ENCODE measurements at places on chromosomes 16 and 17.

DNA sequence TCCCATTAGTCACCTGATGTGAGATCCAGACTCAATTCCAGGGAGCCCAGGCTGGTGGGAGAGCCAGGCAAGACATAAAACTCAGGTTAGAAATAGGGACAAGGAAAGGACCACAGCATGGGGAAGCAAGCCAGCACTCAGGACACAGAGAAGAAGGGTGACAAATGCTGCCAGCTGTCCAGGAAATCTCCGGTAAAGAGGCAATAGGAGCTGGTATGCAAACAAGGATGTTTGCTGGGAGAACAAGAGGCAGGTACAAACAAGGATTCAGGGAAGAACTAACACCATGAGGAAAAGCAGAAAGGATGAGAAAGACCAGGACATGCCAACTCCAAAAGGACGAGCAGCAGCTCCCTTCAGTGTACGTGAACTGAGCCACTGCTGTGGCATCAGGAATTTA, 10.2 kb upstream of the TXNDC11 start:
- no peak for DNase-seq

GRCh38 chr17:34771891-34772290, 189.4 kb downstream of the CCT6B start:
- no peak for DNase-seq

DNA sequence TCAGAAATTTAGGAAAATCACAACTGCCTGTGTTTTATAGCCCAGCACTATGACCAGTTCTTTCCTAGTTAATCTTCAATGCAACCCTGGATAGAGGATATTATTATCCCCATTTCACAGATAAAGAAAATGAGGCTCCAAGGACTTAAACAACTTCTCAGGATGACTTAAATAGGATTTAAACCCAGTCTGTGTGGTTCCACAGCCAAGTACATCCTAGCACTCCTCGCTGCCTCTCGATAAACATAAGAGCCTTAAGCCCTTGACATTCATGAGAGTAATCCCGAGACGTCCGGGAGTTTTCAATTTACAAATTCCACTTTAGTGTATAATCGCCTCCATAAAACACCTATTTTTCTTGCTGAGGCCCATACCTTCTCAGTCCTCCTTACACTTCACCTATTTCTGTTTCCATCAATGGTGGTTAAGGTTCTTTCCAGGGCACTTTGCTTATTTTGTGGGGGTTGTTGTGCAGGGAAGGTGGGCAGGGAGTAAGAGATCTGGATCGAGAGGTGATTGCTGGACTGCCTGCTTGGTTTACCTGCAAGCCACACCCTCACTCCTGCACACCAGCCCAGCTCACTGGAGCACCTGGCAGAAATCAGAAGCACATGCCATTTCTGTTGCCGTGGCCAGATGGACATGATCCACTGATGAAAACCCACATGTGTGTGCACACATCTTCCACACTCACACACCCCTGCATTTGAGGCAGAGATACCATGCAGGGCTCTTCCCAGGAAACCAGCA, 50.5 kb downstream of the ASIC2 start:
- no peak for DNase-seq

GRCh38 chr17:46841561-46842379, 9.6 kb upstream of the WNT9B start:
- peak; percentile 33 for DNase-seq

- no peak for DNase-seq
Measured at GRCh38 chr16:14958970-14959369, 15.9 kb upstream of the PDXDC1 start.

DNA sequence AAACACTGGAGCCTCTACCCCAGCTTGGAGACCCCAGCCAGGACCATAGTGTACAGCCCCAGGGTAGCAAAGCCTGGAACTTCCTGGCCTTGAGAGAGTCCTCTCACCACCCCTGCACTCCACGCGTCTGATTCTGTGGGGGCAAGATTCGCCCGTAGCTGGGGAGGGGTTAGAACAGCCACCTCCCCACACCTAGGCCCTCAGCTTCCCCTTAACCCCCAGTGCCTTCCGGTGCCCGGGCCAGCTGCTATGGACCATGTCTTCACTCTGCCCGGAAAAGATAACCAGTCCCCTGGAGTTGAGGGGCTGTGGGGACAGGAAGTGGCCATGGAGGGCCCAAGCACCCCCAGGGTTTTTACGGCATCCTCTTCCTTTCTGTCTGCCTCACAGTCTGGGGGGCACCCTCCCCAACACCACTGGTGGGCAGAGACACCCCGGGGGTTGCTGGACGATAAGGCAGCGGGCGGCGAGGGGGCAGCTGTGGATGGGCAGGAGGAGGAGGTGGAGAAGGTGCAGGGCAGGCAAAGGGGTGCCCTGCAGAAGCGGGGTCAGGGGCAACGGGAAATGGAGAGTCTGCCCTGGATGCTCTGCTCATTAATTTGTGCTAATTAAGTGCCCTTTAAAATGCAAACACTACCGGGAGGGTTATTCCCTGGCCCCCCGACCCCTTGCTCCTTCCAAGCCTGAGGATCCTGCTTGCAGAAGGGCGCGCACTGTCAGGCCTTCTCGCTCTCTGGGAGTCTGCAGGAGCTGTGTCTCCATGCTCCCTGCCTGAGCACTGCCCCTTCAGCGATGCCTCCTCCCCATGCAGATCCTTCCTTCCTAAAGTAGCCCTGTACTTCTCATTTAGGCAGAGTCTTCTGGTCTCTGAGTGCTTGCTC, 2.4 kb downstream of the PRSS27 start:
- no peak for DNase-seq

DNA sequence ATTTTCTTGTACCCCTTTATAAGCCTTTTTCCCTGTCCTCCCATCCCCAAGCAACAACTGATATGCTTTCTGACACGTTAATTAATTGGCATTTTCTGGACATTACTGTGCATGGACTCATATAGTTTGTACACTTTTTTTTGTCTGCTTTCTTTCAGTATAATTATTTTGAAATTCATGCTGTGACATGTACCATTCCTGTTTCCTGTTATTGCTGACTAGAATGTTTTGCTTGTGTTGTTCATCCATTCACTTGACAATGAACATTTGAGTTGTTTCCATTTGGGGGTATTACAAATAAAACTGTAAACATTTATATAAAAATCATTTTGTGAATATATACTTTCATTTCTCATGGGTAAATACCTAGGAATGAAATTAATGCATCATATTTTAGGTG, 50.6 kb downstream of the RBBP6 start:
- DNase-seq: no peak

- DNase-seq: peak; percentile 85
Measured at GRCh38 chr17:40314584-40314956, 5.6 kb downstream of the RARA start.

GRCh38 chr16:89561142-89561883, 831 bp downstream of the RPL13 start:
- no peak for DNase-seq

GRCh38 chr16:85415196-85416090, 197.7 kb upstream of the GSE1 start:
- no peak for DNase-seq

DNA sequence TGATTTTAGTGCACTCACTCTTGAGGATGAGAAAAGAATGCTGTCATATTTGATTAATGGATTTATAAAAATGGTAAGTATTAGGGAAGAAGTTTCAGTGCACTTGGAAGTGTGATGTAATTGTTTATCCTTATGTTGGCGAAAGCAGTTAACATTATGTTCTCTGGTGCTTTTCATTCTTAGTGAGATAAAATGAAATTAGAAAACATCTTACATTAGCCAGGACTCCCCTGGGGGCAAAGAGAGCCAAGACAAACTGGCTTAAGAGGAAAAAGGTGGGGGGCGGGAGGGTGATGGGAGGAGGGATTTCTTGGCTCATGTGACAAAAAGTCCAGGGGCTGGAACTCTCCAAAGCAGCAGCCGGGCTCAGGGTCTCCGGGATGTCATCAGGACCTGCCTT, 73.2 kb downstream of the KNOP1 start:
- no peak for DNase-seq

DNA sequence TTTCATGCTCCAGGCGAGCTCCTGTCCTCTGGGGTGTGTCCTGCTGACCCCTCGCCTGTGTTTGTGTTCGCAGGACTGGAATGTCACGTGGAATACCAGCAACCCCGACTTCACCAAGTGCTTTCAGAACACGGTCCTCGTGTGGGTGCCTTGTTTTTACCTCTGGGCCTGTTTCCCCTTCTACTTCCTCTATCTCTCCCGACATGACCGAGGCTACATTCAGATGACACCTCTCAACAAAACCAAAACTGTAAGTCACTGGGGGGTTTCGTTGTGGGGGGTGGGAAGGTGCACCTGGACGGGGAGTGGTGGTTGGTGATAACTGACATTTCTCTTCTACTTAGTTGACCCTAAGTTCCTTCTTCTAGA, 58.3 kb downstream of the ABCC1 start:
- DNase-seq: no peak

DNA sequence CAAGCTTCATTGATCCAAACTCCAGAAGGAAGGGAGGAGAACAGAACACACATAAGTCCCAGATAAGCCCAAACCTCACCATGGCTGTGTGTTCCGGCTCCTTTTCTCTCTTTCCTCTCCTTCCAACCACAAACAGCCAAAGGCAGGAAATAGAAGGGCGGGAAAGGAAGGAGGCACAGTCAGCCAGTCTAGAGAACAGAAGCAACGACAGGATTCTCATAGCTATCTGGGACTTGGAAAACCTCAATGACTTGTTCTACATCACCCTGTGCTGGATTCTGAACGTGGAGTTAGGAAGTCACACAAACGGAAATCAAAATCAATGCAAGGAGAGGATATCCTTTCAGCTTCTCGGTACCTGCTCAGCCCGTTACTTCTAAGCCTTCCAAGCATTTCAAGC, 9.0 kb downstream of the CRK start:
- no peak for DNase-seq

- DNase-seq: no peak
Measured at GRCh38 chr16:69662901-69663300, 63.5 kb downstream of the NQO1 start.

GRCh38 chr16:78957317-78958100, 643.0 kb downstream of the MAF start:
- no peak for DNase-seq

DNA sequence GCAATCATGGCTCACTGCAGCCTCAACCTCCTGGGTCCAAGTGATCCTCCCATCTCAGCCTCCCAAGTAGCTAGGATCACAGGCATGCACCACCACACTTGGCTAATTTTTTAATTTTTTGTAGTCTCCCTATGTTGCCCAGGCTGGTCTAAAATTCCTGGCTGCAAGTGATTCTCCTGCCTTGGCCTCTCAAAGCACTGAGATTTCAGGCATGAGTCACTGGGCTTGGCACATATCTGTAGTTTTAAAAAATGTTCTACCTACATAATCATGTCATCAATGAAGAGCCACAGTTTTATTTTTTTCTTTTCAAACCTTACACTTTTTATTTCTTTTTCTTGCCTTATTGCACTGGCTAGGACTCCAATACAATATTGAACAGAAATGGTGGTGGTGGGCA, 33.1 kb upstream of the COL1A1 start:
- no peak for DNase-seq

- DNase-seq: no peak
Measured at GRCh38 chr16:30076276-30076791, 540 bp downstream of the PPP4C start.

- no peak for DNase-seq
Measured at GRCh38 chr16:52634104-52634503, 87.2 kb upstream of the TOX3 start.

- no peak for DNase-seq
Measured at GRCh38 chr16:57469046-57469445, 6.6 kb downstream of the POLR2C start.

DNA sequence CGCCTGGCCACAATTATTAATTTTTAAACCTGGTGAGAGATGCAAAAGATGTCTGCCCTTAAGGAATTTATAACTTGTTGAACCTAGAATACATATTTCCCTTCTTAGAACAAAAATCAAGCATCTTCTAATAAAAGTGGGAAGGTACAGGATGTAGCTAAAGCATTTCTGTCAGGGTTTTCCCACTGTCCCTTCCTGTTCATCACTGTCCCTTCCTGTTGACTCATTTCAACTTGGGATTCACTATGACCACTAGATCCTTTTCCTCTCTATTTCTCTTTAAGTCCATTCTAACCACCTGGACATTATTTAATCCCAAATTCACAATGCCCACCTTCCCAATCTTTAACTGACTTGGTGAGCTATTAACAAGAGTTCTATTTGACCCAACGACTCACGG, 33.9 kb upstream of the CDRT4 start:
- no peak for DNase-seq

DNA sequence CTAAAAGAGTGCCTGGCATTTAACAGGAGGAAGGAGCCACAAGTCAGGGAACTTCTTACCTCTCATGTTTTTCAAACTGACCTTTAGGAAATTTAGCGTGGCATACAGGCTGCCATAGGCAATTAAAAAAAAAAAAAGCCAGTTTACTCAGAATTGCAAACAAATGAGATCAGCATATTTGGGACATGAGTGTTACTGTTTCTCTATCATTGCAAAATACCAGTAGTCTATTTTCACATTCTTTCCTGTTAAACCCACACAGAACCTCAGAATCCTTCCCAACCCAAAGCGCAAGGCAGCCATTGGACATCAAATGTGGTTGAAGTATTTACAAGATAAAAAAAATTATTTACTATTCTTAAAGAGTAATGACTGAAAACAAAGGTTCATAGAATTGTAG, 366.4 kb upstream of the DYNLRB2 start:
- no peak for DNase-seq

Measured in T-helper 17 cell (primary cell).